ENCODE measurements at places on chromosomes 4 and X. TPM values are rescaled to one million over a fixed set of nuclear protein-coding genes. Genes with fewer than 3 reads are reported as not detected.

Gene PPP1R2C
- not detected for total RNA-seq

Gene TRIM60
- total RNA-seq, result not detected

Gene MAGEC3
- total RNA-seq, result not detected

Gene GPR173
- total RNA-seq, result 0.84 TPM

Measured in mammary microvascular endothelial cell (primary cell).